Activated T-helper 9 cell treated with anti-CD3 and anti-CD28 coated beads, Interleukin-2, amount 50 U/mL, for 16 hours (primary cell): ENCODE measurements at places on chromosomes 3 and 15.

DNA sequence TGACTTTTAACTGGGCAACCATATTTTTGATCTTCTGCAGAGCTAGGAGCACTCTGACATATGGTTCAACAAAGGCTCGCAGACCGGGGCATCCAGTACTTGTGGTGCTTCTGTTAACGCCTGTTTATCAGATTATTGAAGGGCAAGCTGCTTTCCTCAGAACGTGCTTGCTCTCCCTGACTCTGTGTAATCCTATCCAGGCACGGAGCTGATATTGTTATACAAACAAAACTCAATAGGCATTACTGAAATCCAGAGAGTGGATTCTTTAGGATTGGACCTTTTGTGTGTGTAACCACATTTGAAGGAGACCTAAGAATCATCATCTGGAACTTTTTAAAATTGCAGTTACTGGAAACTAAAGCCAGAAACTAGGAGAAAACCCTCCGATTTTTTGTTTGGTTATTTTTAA lies 246.5 kb downstream of the PTPRG start:
- DNase-seq: no peak

GRCh38 chr3:122066331-122067213 lies 11.4 kb downstream of the CD86 start:
- no peak for DNase-seq

DNA sequence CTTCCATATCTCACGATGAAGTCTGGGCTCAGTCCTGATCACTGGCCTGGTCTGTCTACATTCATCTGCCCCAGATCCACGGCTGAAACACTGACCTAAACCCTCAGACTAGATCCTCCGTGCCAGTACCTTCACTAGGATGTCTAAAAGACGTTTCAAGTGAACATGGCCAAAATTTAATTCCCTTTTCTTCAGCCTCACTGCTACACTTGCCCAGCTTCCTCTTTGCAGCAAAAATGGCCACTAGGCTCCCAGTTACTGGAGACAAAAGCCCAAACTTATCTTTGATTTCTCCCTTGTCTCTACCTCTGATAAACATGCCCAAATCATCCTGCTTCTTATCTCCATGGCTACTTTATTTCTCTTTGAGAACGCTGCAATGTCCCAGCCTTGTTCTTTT lies 1.7 kb downstream of the RASSF1 start:
- no peak for DNase-seq

- no peak for DNase-seq
Observed at GRCh38 chr15:63626955-63627354, 29.8 kb downstream of the FBXL22 start.

DNA sequence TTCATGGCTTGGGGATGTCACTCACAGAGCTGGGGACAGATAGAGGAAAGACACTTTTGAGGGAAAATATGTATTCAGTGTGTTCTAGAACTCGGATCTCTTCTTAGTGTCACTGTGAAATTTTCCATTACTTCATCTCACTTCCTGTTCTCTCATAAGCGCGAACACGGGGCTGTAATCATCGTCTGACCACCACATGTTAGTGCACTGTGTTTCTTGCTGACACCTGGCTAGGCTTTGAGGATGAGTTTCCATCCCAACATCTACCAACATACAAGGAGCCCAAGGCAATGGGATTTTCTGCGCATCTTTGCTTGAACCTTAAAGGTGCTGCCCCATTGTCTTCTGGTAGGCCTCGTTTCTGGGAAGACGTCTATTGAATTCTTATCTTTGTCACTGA lies 84.0 kb downstream of the LIPC start:
- DNase-seq: no peak

DNA sequence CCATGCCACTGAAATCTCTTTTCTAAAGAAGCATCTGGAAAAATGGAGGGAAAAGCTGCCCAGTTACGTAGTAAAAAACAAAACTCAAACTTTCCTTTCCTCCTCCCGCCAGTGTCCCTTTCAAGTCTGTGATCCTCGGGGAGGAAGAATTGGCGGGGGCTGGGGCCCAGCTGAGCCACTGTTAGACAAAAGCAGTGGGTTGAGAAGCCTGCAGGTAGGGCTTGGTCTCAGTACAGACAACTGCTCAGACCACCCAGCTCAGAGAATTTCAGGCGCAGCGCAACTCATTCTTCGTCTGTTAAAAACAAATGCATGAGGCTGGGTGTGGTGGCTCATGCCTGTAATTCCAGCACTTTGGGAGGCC lies 117.1 kb downstream of the MYLK start:
- DNase-seq: no peak
